Glutamatergic neuron (in vitro differentiated cells): ENCODE measurements at places on chromosomes 3 and 15.

- no peak for DNase-seq
Measured at GRCh38 chr3:5136211-5136918, 14.3 kb downstream of the ARL8B start.

DNA sequence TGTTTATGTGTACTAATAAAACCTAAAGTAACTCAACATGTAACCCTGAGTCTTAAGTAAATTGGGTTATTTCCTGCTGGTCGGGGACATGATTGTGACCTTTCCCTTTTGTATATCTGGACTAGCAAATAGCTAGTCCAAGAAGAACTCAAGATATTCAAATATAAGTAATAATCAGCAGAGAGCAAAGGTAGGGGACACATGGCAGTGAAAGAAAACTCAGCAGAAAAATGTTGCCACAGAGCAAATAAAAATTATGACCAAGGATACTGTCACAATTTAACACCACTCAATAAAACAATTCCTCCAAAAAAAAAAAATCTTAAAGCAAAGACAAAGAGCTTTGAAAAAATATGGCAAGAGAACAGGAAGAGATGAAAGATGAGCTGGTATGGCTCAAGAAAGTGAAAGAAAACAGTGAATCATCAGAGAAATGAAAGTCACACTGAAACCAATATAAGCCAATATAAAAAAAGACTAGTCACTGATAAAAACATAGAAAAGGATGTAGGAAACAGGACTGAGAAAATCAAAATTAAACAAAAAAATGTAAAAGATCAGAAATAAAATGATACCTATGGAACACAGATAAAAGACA is 43.4 kb downstream of the HLTF start:
- no peak for DNase-seq

GRCh38 chr15:54387799-54388198 is 409.6 kb downstream of the UNC13C start:
- DNase-seq = no peak

DNA sequence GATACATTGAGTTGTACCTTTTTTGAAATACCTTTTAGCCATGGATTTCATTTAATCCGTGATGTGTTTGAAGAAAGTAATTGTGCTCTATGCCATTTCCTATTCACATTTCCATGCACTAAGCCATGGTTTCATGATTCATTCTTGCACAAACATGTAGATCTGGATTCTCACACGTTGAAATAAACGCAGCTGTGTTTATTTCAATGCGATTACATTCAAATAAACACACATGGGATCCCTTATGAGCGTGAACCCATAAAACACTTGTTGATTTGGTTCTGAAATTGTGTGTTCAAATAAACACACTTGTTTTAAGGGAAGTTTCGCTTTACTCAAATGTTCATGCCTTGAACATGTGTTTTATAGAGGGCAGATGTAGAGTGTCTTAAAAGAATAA is 39.2 kb downstream of the BBX start:
- DNase-seq = no peak

- no peak for DNase-seq
Measured at GRCh38 chr3:192866804-192867203, 50.9 kb downstream of the MB21D2 start.

DNA sequence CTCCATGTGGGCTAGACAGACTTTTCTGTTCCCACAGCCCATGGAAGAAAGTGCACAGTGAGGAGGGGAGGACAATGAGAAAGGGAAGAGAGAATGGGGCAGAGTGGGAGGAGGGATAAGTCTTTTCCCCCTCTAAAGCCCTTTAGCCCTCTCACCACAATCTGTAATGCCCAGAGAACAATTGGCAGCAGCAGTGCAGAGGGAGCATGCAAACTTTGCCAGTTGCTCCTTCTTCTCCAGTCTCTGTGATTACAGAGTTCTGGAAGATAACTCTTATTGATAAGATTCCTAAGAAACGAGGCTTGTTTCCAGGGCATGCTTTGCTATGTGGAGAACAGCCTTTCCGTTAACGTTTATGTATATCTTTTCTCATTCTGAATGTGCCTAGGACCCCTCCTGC is 50.0 kb upstream of the FMN1 start:
- DNase-seq = no peak

GRCh38 chr15:91140601-91141000 is 40.5 kb downstream of the SV2B start:
- no peak for DNase-seq

- no peak for DNase-seq
Measured at GRCh38 chr3:184405075-184406030, 25.5 kb downstream of the CHRD start.

DNA sequence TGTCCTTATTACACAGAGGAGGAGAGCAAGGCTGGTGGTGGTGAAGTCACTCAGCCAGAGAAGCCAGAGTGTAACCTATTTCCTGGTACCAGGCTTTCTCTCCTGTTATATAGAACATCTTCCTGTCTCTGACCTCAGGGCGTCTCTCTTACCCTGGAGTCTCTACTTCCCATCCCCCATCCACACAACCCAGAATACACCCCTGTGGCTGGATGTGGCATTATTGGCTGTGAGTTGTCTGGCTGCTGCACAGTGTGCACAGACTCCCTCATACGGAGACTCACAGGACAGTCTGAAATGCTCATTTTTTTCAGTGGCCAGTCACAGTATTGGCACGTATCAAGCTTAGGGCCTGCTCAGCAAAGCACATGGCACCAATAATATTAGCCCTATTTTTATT is 8.6 kb downstream of the PODXL2 start:
- DNase-seq = no peak

DNA sequence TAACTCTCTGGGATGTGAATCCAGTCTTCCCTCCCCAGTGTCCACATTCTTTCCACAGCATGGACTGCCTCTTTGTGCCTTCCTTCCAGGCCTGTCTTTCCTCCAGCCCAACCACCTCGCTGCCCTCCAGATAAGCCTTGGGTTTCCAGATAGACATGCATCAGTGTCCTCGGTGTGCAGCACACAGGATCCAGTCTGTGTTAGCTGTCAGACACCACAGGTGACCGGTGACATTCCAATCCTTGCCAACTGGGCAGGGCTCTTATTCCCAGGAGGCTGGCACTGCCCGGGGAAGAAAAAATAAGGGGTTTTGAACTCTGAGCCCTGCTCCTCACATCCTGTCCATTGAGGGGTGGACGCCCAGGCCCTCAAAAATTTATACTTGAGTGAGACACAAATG is 6.0 kb upstream of the SLC6A1 start:
- DNase-seq = no peak

- DNase-seq = no peak
Measured at GRCh38 chr15:23073890-23074646, 34.7 kb upstream of the TUBGCP5 start.

- DNase-seq = no peak
Measured at GRCh38 chr3:186937017-186937875, 6.9 kb downstream of the ST6GAL1 start.
